ENCODE measurements at places on chromosomes 16 and 17.

DNA sequence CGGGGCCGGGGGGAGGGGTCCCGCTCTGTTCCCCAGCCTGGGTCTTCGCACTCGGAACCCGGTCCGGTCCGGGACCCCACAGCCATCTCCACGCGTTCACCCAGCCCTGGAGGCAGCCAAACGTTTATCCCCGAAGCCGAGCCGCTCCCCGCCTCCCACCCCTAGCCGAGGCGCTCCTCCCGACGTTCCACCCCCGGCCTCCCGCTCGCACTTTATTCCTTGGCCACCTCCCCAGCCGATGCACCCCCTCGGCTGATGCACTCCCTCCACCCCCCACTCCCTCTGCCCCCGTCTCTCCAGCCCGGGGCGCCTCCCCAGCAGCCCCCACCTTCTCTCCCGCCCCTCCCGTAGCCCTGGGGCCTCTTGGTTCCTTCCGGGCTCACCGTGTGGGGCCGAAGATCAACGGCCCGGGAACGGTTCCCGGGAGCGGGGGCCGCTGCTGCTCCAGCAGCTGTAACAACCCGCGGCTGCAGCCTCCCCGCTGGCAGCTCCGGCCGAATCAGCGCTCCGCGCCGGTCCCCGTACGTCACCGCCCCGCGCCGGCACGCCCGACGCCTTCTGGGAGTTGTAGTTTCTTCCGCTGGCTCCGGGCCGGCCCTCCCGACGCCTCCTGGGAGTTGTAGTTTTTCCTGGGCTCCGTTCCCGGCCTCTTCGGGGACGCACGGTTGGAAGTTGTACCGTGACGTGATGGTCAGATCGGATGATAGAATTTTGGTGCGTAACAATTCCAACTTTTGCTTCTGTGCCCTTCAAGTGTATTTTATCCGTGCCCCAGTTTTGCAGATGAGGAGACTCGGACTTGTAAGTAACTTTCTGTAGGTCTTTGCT, at the start of the genes LRRC3C and ORMDL3:
TSS of gene LRRC3C (plus strand) at position 632 of the 828 bp plus-strand sequence. CDS start 13,792 bp downstream, outside the sequence.
TSS of gene ORMDL3 (minus strand) at position 501 of the 828 bp plus-strand sequence. CDS start 3,398 bp downstream, outside the sequence.
- DNase-seq: peak; percentile 83

- no peak for DNase-seq
These were observed 90.8 kb upstream of the DNAH17 start for GRCh38 chr17:78667741-78668640.

- DNase-seq: no peak
These were observed 543.3 kb downstream of the WWOX start for GRCh38 chr16:78642621-78643285.

DNA sequence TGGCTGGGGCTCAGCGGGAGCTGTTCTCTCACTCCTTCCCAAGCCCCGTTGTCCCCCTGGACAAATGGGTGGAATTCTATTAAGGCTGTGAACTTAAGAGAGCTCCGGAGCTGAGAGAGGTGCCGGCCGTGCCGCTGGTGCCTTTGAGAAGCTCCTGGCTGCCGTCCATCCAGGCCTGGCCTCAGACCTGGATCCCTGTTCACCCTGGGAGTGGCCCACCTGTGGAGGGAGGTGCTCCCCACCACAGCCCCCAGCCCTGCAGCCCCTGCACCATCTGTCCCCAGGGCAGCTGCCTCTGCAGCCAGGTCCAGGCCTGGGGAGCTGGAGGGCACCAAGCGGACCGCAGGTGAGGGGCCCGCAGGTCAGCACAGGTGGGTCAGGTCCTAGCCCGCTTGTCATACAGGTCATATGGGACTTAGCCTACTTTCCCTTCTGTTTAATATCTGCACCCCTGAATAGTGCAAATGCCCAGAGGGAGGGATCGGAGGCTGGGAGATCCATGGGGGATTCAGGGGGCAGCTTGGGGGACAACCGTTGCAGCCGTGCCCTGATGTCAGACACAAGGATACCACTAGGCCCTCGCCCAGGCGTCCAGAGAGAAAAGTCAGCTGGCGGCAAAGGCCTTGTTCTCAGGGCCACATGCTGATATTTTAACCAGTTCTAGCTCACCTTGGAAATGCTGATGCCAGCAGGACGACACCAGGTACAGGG, 15.2 kb upstream of the METRNL start:
- DNase-seq: no peak

DNA sequence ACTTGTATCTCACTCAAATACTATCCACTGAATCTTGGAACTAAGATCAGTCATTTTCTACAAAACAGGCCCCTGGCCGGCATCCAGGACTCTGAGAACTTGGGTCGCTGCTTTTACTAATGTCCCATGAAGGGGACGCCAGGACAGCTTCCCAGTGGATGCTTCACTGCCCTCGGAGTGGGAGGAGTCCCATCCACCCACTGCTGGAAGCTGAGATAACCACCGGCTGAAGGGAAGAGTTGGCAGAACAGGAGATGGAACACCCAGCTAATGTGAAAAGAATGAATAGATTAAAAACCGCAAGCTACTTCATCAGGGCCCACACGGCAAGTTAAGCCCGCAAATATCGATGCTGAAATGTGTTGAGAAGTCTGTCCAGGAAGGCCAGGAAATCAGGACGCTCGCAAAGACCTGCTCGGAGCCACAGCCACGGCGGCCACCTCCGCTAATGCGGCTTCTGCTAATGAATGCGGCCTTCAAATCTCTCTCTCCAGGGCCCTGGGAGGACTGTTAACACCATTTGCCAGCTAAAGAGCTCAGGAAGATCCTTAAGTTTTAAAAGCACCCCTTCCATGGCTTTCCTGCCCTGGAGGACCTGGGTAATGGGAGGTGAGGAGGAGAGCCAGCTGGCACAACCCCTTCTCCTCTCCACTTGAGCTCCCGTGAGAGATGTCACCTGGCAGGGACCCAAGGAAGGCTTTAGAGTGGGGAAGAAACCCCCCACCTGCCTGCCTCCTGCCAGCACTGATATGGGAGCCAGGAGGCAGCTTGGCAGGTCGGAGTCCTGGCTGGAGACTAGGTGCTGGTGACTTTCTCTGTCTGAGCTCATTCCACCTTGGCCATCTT, 226.6 kb upstream of the RPL38 start:
- no peak for DNase-seq

DNA sequence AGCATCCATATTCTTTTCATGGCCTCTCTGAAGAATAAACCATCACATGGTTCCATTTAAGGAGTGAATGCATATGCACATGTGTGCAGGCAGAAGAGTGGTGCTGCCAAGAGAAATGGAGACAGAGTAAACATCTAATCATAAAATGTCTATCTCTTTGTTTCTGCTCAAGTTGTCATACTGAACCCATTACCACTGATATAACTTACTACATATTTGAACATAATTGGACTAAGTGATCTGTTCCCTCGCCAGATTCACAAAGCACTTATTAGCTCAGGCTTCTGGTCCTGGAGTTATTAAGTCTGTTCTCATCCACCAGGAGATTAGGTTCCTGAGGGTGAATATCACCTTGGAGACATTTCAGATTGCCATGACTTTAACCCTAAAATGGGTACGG, 72.3 kb upstream of the XYLT1 start:
- DNase-seq: no peak

GRCh38 chr17:4896332-4897197, 2.8 kb upstream of the C17orf107 start:
- no peak for DNase-seq

GRCh38 chr16:3952737-3953131, 72.2 kb upstream of the CREBBP start:
- DNase-seq: no peak

DNA sequence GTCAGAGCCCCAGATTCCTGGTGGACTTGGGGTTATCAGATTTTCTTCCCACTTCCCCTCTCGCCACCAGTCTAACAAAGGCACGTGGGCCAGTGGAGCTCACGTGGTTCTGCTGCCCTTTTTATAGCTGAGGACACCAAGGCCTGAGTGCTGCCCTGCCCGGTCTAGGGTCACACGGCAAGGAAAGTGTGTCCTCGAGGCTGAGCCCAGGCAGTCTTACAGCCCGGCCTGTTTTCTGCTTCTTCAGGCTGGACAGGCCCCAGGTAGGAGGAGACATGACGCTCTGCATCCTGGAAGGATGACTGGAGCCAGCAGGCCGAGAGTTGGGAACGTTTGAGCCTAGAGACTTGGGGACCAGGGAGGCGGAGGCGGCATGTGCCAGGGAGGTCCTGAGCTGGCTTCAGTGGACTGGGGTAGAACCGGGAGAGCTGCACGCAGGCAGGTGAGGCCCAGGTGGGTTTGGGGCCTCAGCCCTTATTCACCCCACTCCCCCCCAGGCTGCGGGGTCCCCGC, 3.5 kb downstream of the CTRB1 start:
- no peak for DNase-seq

DNA sequence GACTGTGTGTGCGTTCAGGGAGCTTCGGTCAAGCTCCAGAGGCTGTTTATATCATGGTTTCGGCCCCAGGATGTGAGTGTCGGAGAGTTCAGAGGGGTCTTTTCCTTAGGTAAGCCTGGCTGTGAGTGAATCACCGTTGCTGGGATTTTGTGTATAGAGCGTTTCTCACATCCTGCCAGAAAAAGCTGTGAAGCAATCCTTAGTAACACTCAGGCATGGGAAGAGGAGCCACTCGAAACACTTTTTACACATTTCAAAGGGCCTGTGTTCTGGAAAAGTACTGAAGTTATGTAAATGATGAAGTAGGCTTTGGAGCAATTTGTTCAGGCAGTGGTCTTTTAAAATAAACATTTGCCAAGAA, 662 bp downstream of the PGS1 start:
- no peak for DNase-seq

DNA sequence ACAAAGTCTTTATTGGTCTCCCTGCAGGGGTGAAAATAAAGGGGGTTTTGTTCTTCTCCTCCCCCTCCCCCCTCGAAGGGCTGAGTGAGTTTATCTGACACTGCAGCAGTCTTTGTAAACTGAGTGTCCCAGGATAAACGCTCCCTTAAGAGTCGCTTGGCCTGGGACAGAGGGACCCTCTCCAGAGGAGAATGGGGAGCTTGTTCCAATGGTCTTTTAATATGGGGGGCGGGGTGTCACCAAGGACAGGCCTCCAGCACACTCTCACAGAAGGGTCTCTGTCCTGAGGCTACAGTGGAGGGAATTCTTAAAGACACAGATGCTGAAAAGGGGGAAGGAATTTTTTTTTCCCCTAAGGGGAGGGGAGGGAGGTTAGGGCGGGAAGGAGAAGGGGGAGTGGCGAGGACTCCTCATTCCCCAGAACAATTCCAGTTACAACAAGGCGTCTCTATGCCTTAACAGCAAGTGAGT, 455.5 kb downstream of the SOX9 start:
- no peak for DNase-seq

DNA sequence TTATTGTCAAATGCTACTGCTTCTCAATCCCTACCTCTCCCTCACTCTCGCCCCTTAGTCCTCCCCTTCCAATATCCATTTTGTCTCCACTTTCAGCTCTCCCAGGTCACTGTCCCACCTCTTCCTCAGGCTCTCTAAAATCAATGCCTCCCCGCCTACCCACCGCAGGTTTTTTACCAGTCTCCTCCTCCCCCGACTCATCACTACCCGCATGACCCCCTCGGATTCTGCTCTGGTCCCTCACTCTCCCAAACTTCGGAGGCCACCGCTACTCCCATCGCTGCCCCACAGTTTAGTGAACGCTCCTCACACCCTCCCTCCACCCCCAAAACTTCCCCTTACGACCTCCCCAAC, 513 bp downstream of the CRLF3 start:
- DNase-seq: no peak
